ENCODE measurements at places on chromosomes 12 and 14. TPM values are rescaled to one million over a fixed set of nuclear protein-coding genes. Genes with fewer than 3 reads are reported as not detected.

C12orf42 gene
- total RNA-seq, result not detected

CEP128 gene
- total RNA-seq, result 10.0 TPM

RTN1 gene
- total RNA-seq, result 0.43 TPM

KLRC4 gene
- total RNA-seq, result not detected

SIX6 gene
- total RNA-seq, result not detected

DIP2B gene
- 32.9 TPM for total RNA-seq

All from fibroblast of villous mesenchyme (primary cell).